ENCODE measurements at places on chromosomes 5 and 9.

GRCh38 chr5:154466671-154467070 lies 11.4 kb downstream of the HAND1 start:
- DNase-seq: no peak

- no peak for DNase-seq
These were observed 84.3 kb upstream of the OTULINL start for GRCh38 chr5:14497311-14497710.

- DNase-seq: no peak
These were observed 8.4 kb downstream of the RPS14 start for GRCh38 chr5:150440948-150441812.

- no peak for DNase-seq
These were observed 38.7 kb downstream of the NEURL1B start for GRCh38 chr5:172679628-172680212.

DNA sequence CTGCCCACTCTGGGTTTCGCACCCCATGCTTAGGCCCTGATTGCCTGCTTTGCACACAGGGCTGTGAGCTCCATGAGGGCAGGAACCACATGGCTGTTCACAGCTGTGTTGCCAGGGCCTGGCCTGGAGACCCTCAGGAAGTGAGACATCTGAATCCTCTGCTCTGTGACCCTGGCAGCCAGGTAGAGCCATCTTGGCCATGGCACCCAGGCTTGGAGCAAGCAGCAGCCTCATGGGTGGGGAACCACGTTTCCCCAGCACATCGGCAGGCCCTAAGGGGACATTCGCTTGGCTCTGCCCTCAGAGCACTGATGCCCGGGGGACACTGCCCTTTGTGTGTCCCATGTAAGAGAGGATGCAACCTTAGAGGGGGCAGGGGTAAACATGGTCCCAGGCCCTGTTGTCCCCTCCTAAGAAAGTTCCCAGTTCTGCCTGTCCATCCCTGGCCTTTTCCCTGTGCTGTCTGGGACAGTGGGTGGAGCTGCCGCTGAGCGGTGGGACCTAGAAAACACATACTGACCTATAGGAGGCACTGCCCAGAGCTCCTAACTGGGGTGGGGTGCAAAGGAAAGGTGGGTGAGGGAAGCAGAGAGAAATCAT lies 144.1 kb upstream of the IER5L start:
- no peak for DNase-seq

DNA sequence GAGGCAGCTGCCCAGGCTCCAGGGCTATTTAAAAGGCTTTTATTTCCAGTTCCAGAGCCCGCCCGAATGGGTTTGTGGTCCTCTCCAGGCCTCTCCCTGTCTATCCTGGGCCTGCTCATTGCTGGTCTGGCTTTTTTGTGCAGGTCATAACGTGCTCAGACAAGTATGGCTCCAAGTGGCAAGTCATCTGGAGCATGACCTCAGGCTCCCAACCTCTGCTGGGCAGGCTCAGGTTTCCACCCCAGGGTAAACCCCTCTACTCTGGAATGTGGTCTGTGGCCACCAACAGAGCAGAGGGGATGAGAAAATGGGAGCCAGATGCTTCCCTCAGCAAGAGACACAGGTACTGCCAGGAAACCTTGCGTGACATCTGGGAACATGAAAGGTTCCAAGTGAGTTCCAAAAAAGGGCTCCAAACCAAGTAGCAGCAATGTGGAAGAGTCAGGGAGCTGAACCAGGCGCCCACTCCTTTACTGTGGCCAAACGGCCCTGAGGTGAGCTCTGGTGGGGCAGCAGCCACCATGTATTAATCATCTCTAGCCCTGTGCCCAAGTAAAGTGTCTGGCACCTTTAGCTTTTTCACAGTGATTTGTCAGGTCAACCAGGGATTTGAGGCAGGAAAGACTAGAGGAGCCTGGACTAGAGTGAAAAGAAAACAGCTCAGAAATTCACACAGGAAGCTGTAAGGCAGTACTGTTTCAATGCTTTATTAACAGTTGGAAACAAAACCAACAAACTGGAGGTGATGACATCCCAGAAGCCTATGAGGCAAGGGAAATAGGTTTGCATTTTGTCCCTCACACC lies 25.7 kb downstream of the PCDHGC5 start:
- DNase-seq: peak; percentile 51

GRCh38 chr5:134136221-134136631 lies 21.7 kb downstream of the TCF7 start:
- DNase-seq: no peak

- peak; percentile 62 for DNase-seq
These were observed 100.5 kb downstream of the PALM2AKAP2 start for GRCh38 chr9:109880276-109881169.

GRCh38 chr9:26551451-26551850 lies 341.2 kb downstream of the CAAP1 start:
- DNase-seq: no peak

GRCh38 chr5:153043886-153044285 lies 446.6 kb upstream of the GRIA1 start:
- no peak for DNase-seq

DNA sequence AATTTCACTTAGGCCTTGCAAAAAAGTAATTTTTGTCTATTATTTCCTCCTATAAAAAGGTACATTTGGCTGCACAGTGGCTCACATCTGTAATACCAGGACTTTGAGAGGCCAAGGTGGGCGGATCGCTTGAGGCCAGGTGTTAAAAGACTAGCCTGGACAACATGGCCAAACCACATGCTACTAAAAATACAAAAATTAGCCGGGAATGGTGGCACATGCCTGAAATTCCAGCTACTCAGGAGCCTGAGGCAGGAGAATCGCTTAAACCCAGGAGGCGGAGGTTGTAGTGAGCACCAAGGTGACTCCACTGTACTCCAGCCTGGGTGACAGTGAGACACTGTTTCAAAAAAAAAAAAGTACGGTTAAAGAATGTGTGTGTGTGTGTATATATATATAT lies 15.7 kb downstream of the NUP155 start:
- no peak for DNase-seq

- DNase-seq: peak; percentile 91
These were observed 9.7 kb downstream of the PTGES2 start for GRCh38 chr9:128117613-128118471.
